ENCODE measurements at places on chromosomes 5 and 9.

DNA sequence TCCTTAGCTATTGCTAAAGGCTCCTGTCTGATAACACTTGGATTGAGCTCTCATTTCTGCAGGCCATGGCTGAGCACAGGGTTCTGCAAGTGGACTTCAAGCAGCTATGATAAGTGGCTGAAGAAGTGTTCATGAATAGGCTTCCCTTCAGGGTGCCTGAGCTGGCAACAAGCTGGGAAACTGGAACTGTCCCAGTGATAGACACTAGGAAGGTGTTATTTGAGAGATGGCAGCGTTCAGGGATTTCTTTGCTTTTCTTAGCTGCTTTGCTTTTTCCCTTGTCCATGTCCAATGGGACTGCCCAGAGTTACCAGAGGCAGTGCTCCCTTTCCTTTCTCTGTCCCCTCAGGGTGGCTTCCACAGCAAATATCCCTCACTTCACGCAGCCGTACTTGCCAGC, 75.8 kb downstream of the INIP start:
- no peak for DNase-seq

DNA sequence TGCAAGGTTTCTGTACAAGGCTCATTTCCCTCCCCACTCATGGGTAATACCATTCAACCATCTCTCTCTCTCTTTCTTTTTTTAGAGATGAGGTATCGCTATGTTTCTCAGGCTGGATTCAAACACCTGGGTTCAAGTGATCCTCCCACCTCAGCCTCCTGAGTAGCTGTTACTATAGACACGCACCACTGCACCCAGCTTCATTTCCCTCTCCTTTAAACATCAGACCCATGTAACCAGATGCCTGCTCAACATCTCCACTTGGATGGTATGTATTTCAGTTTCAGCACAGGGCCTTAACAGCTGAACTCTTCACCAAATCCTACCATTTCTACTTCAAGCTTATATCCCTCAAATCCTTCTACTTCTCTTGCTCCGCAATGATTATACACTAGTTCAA, 117.4 kb downstream of the SSBP2 start:
- no peak for DNase-seq

DNA sequence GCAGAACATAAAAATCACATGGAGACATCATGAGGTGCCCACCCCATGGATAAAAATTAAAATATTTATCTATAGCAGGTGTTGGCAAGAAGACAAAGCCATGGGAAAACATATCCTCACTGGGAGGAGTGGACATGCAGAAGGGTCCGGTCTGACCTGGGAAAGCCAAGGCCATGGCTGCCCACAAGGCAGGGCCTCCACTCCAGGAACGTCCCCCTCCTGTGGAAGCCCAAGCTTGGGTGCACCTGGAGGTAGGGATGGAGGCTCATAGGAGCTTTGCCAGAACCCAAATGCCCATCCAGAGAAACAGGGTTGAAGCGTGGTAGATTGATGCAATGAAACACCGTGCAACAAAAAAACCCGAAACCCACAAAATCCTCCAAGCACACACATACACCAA, 81.4 kb upstream of the COL5A1 start:
- DNase-seq: no peak

- DNase-seq: no peak
Observed at GRCh38 chr5:140245341-140245740, 57.6 kb downstream of the PFDN1 start.

DNA sequence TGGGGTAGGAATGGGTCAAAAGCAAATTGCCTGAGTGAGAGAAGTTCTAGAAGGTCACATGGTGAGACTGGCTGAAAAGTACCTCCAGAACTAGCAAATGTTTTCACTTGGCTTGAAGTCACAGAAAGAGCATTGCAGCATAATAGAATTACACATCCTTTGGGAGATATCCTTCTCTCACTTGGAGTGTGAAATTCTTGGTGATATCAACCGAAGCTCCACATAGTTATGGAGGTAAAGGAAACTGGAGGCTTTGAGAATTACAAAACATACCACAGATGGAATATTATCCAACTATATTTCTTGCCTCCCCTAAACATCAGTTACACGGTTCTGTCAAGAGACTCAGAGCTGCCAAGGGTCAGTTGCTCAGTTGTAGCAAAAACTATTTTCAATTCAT, 182.4 kb downstream of the SEMA5A start:
- no peak for DNase-seq

DNA sequence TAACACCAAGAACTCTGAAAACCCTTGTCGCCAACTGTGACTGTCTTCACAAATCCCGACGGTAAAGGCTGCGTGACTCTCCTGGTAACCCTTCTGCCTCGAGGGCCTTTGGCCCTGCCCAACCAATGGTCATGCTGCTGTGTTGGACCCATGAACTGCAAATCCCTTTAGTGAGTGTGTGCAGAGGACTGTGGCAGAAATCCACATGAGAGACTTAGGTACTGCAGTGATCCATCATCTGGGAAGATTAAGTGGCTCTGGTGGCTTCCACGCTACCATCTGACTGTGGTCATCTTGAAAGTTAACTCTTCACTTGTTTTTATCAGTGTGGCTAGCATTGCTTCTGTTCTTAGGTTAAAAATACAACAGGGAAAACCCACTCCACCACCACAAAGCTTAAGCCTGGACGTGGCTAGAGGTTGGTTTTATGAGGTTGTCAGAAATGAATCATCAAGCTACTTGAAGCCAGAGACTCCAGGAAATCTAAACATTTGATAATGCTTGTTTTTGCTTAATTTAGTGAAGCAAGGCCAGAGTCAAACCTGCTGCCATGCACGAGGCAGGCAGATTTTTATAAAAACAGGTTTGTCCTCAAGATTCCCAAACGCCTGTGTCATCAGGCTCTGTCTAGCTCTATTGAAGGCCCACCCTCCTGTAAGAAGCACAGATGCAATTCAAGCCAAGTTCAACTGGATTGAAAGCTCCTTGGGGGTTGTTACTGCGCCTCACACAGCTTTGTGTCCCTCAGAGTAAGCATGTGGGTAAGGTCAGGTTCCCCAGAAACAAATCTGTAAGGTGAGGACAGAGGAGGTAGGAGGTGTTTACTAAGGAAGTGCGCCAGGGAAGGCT, 52.7 kb upstream of the ERCC6L2 start:
- no peak for DNase-seq

DNA sequence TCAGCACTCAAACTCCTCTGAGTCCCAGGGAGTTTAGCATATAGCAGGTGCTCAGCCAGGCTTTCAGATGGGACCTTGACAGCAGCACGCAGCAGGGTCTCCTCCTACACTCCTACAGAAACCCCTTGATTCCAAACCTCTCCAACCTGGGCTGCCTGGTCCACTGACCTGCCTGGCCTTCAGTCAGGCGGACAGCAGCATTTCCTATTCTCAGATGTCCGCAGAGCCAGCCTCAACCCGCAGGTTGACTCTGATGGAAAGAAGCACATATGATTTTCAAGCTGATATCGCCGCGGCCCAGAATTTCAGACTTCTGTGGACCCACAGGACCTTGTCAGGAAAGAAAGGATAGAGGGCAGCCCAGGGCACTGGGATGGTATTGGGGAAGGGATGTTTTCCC, 5.3 kb upstream of the SLC25A48 start:
- no peak for DNase-seq

GRCh38 chr5:73640861-73641320, 14.9 kb downstream of the ARHGEF28 start:
- DNase-seq: no peak

- no peak for DNase-seq
Observed at GRCh38 chr5:142412581-142412980, 87.8 kb upstream of the SPRY4 start.

- no peak for DNase-seq
Observed at GRCh38 chr9:18847576-18848275, 185.3 kb downstream of the SAXO1 start.

DNA sequence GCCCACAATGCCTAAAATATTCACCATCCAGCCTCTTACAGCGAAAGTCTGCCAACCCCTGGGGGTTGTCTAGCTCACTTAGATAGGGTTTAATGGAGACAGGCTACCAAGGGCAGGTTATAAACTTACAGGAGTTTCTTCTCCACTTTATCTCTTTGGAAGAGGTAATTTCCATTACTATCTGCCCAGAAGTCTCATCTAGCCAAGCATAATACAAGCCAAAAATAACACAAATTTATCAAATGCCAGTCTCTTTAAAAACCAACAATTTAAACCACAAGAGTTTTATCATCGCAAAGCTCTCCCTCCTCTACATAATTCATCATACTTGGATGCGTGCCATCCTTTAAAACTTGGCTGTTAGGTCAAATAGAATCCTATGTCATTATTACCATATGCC, 6.2 kb downstream of the RBM22 start:
- DNase-seq: no peak

DNA sequence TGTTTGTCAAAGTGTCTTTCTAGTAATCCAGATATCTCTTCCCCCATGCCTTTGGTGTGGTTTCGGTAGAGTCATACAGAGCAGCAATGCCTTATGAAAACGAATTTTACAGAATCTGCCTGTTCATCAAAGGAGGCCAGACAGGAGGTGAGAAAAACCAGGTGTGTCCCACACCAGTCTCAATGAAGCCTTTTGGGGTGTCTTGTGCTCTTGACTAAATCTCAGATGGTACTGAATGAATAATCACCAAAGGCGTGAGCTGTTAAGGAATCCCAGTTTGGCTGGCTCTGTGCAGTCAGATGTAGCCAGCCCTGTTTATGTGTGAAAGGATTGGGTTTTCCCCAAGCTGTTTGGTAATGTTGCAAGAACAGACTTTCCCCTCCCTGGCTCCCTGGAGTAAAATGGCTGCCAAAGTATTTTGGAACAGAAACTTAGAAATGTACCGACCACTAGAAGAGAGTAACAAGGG, 70.8 kb upstream of the CDKN2B start:
- no peak for DNase-seq

DNA sequence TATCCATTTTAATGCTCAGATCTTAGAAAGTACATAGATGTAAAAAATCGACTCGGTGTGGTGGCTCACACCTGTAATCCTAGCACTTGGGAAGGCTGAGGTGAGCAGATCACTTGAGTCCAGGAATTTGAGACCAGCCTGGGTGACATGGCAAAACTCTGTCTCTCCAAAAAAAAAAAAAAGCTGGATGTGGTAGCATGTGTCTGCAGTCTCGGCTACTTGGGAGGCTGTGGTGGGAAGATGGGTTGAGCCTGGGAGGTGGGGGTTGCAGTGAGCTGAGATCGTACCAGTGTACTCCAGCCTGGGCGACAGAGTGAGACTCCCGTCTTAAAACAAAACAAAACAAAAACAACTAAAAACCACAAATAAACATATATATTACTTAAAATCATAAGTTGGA, 61.4 kb downstream of the RASA1 start:
- DNase-seq: no peak

DNA sequence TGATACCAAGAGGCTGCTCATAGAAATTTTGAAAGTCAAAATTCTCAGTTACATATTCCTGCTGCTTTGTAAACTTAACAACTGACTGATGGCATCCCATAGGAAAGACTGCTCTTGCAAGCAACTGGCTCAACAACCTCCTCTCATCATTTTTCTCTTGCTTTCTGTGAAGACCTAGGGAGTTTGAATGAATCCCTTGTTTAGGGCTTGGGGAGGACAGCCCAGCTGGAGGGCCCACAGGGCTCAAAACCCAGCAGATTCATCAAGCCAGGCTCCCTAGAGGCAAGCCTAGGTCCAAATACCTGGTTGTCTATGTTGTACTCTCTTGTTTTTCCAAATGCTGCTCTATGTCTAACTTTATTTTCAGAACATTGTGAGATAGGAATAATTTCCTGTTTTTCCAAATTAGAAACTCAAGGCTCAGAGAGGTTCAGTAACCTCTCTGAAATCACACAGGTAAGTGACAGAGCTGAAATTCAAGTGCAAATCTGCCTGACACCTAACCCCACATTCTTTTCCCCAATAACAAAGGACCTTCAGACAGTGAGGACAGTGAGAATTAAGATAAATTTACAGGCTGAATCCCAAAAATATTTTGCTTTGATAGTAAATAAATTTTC, 558.9 kb upstream of the KLF4 start:
- DNase-seq: no peak

GRCh38 chr5:63230754-63231153, 652.1 kb downstream of the LRRC70 start:
- no peak for DNase-seq

GRCh38 chr5:126449751-126450271, 26.6 kb downstream of the GRAMD2B start:
- peak; percentile 25 for DNase-seq

GRCh38 chr5:82613891-82614290, 335.7 kb upstream of the RPS23 start:
- DNase-seq: no peak

Data from stimulated activated CD8-positive, alpha-beta memory T cell treated with anti-CD3 and anti-CD28 coated beads, Interleukin-4, amount 100 ng/mL, for 4 hours (primary cell).